Activated T-cell treated with anti-CD3 and anti-CD28 coated beads, Interleukin-2, amount 50 U/mL, for 24 hours (primary cell): ENCODE measurements at places on chromosomes 13 and 19.

- peaks cover 2% of the 10 kb centered on the region for H3K4me1 ChIP-seq
- H3K27ac ChIP-seq: no peak overlapping the region
- H3K27me3 ChIP-seq: no peaks in the 10 kb centered on the region
- H3K4me3 ChIP-seq: no peak overlapping the region
- no peak for DNase-seq
Measured at GRCh38 chr19:18460900-18461299, 23.0 kb upstream of the ISYNA1 start.

DNA sequence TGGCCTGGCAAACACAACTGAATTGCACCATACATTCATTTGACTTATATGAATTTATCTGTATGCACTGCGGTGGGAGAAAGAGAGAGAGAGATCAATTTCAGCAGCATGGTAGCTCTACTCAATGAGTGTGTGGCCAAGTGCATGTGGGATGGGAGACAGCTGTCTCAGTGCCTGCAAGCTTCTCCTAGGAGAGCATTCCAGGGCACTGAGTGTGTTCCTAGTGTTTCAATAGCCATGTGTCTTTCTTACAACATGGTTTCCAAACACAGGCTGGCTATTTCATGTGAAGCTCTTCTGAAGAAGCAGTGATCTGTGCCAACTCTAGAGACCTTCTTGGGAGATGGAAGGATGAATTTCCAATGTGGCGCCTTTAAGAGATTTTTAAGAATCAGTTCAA, 43.5 kb downstream of the NEK5 start:
- no peak for DNase-seq
- peaks cover 7% of the 10 kb centered on the region for H3K27me3 ChIP-seq
- no peak overlapping the region for H3K27ac ChIP-seq
- H3K36me3 ChIP-seq: no peaks in the 10 kb centered on the region
- H3K4me3 ChIP-seq: no peak overlapping the region
- no peaks in the 10 kb centered on the region for H3K4me1 ChIP-seq

DNA sequence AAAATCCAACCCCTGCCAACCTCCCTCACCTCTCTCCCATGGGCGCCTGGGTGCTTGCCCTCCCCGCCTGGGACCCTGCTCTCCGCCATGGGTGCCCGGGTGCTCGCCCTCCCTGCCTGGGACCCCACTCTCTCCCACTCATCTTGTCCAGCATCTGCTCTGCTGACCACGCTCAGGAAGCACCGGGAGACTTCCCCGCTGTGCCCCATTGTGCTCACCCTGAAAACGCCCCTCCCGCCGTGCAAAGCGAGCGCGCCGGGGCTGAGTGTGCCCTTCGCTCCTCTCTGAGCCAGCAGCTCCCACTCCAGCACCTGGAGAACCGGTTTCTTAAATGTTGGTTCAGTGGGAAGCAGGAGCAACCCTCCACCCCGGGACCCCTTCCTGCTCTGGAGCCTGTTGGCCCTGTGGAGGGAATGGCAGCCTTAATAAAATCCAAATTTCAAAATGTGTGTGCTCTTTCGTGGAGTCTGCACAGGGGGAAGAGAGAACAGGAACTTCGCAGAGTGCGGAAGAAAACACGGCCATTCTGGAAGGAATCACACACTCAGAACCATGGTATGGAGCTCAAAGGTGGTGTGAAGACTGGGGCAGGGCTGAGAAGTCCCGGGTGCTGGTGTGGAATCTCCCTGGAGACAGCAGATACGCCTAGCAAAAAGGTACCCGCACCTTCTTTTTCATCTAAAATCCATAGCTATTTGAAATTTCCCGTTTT, 23.1 kb upstream of the CDC16 start:
- no peaks in the 10 kb centered on the region for H3K27me3 ChIP-seq
- no peak overlapping the region for H3K4me3 ChIP-seq
- no peak overlapping the region for H3K27ac ChIP-seq
- peaks cover 19% of the 10 kb centered on the region for H3K4me1 ChIP-seq
- DNase-seq: no peak

DNA sequence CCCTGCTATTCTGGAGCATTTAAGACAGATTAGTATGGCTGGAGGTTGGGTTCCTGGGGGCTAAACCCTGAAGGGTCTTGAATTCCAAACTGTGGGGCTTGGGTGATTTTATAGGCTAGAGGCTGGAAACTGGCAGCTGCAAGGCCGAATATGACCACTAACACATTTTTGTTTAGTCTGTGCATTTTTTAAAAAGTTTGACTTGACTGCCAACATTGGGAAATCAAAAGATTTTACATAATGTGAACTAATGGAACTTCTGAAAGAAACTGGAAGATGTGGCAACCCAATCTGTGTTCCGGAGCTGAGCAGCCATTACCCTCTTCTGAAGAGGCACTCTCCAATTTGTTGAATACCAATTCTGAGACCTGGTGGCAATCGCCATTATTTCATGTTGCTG, 5.1 kb downstream of the ZNF784 start:
- no peak for DNase-seq
- no peak overlapping the region for H3K27ac ChIP-seq
- peaks cover 31% of the 10 kb centered on the region for H3K4me1 ChIP-seq
- H3K36me3 ChIP-seq: peaks cover 44% of the 10 kb centered on the region
- no peaks in the 10 kb centered on the region for H3K27me3 ChIP-seq

- H3K4me1 ChIP-seq: no peaks in the 10 kb centered on the region
- no peaks in the 10 kb centered on the region for H3K27me3 ChIP-seq
- H3K36me3 ChIP-seq: no peaks in the 10 kb centered on the region
- no peak overlapping the region for H3K4me3 ChIP-seq
Measured at GRCh38 chr13:106178816-106179215, 356.6 kb downstream of the EFNB2 start.

- no peak overlapping the region for H3K4me3 ChIP-seq
- DNase-seq: no peak
- no peak overlapping the region for H3K27ac ChIP-seq
- peaks cover 15% of the 10 kb centered on the region for H3K4me1 ChIP-seq
Measured at GRCh38 chr19:35669974-35670373, 3.7 kb downstream of the UPK1A start.

- peaks cover 4% of the 10 kb centered on the region for H3K4me1 ChIP-seq
- H3K27ac ChIP-seq: no peak overlapping the region
- H3K36me3 ChIP-seq: no peaks in the 10 kb centered on the region
- DNase-seq: peak; percentile 37
Measured at GRCh38 chr13:113129921-113130750, 7.5 kb downstream of the F10 start.

DNA sequence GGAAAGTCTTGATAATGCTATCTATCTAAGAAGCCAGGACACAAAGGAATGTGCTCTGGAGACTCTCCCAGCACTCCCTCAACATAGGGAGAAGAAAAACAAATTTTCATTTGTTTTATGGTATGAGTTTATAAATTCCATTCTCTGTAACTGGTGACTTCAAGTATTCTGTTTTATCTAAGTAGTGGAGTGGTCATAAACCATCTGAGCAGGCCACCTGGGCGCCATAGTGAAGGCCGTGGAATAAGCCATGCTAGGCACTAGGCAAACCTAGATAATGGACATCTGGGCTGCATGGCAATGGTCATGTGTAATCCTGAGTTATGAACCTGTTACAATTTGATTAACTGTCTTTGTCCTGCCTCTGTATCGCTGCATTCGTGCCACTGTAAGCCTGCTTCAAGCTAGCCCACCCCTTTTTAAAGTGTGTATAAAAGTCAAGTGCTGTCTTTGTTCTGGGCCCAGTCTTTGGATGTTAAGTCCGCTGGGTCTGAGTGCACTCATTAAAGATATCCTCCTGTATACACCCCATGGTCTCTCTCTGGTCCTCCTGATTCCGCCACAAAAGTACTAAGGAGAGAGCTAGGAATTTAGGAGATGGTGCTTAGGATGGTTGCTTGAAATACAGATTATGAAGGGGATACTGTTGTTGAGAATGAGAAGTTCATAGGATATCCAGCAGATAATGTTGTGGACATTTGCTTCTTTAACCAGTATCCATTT, 13.2 kb downstream of the GTF2F2 start:
- no peaks in the 10 kb centered on the region for H3K27me3 ChIP-seq
- no peak overlapping the region for H3K4me3 ChIP-seq
- peaks cover 39% of the 10 kb centered on the region for H3K4me1 ChIP-seq
- no peak overlapping the region for H3K27ac ChIP-seq
- peaks cover 62% of the 10 kb centered on the region for H3K36me3 ChIP-seq
